ENCODE measurements at places on chromosomes 2 and 18.

- peaks cover 27% of the 10 kb centered on the region for H3K4me1 ChIP-seq
- no peaks in the 10 kb centered on the region for H3K36me3 ChIP-seq
- no peak overlapping the region for H3K27ac ChIP-seq
- H3K27me3 ChIP-seq: no peaks in the 10 kb centered on the region
- no peak for DNase-seq
These were observed 1.4 kb downstream of the RSAD2 start for GRCh38 chr2:6879011-6879410.

GRCh38 chr2:177629357-177630024 is 236.9 kb downstream of the AGPS start:
- H3K4me3 ChIP-seq: no peak overlapping the region
- H3K4me1 ChIP-seq: peaks cover 7% of the 10 kb centered on the region
- no peaks in the 10 kb centered on the region for H3K27me3 ChIP-seq
- H3K36me3 ChIP-seq: no peaks in the 10 kb centered on the region
- DNase-seq: no peak
- no peak overlapping the region for H3K27ac ChIP-seq

DNA sequence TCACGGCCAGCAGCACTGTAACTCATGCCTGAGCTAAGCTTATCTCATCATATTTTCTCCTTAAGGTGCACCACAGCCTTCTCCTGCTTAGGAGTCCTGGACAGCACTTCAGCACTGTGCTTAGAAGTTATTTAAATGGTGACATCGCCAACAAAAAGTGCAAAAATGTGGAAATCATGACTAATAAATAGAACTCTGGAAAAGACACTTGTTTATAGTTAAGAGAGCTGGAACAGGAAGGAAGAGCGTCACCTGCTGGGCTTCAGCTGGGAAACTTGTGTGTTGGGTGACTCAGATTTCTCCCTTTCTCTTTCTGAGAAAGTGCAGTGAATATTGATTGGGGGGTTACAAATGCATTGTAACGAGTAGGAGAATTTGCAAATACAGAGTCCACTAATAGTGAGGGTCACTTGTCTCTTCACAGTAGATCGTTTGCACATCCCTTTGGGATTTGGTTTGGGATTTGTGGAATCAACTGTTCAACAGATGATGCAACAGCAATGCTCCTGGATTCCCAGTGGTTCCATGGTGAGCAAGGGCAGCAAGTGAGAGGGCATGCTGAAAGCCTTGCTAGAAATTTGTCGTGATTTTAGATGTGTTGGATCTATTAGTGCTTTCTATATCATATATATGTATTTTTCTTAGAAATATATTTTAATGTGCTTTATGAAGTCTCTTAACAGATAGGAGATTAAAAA is 84.2 kb downstream of the DOK6 start:
- no peaks in the 10 kb centered on the region for H3K4me1 ChIP-seq
- no peak overlapping the region for H3K27ac ChIP-seq
- DNase-seq: no peak
- H3K4me3 ChIP-seq: no peak overlapping the region

DNA sequence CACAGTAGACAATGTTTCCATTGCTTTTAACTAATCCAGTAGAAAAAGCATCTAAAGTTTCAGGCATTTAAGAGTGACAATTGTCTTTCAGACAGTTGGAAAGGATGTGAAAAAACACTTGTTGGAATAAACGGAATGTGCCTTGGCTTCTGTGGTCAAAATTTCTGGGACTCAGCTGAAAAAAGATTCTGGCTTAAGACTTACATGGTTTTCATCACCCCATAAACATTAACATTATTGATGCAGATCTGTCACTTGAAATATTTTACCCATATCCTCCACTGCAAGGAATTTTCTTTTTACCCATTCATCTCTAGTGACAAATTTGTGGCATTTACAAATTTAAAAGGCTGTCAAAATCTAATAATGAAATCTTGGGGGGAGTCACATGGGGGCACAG is 166.0 kb downstream of the SRBD1 start:
- H3K36me3 ChIP-seq: no peaks in the 10 kb centered on the region
- no peaks in the 10 kb centered on the region for H3K27me3 ChIP-seq
- H3K27ac ChIP-seq: no peak overlapping the region
- no peak for DNase-seq
- H3K4me1 ChIP-seq: no peaks in the 10 kb centered on the region

Data from psoas muscle (tissue), 8 donors.